ENCODE measurements at places on chromosomes 1 and 21.

GRCh38 chr1:53440633-53441032, 18.6 kb upstream of the DMRTB1 start:
- DNase-seq, result no peak

DNA sequence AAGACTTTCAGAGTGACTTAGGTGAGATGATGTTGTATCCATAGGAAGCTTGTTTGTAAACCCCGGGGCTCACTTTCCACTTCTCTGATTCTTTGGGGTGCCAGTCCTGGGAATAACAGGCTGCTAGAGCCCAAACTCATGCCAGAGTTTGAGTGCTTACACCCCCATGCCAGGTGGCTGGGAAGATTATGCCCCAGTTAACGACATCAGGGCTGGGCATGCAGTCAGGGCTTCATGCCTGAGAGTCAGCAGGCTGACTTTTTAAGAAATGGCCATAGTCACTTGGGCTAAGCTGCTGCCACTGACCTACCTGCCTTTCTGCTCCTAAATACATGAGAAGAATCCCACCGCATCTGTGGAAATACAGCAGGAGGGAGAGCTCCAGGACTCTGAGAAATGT, 425.6 kb upstream of the VAMP3 start:
- DNase-seq, result no peak

GRCh38 chr1:203137324-203137723, 9.8 kb downstream of the ADORA1 start:
- DNase-seq, result no peak

DNA sequence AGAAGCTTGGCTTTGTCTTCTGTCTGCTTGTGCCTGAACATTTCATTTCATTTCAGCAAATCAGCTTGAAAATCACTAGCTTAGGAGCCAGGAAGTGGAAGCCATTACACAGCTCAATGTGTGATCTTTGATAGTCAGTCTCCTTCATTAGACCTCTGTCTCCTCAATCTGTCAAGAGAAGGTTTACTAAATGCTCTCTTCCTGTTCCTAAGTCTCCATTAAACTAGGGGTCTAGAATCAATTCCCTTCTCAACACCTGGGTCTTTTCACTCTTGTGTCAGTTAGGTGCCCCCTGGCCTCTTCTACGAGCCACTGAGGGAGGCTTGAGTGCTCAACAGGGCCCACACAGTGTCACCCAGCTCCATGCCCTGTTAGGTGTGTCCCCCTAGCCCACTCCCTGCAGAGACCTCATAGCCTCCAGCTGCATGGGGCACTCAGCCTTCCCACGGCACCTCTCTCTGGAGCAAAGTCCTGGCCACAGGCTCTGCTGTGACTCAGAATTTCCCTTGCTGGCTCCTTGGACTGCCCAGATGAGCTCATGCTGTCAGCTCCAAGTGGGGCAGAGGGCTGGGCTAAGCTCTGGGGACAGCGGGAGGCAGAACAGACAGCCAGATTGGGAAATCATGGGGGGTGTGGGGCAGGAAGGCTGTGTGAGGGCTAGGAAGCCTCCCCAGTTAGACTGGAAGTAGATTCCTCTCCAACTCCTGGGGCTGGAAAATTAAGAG, 115.7 kb upstream of the IPO9 start:
- no peak for DNase-seq

- no peak for DNase-seq
Measured at GRCh38 chr21:46366966-46367365, 43.0 kb downstream of the PCNT start.

- no peak for DNase-seq
Measured at GRCh38 chr1:24987875-24988557, 57.9 kb upstream of the RUNX3 start.

DNA sequence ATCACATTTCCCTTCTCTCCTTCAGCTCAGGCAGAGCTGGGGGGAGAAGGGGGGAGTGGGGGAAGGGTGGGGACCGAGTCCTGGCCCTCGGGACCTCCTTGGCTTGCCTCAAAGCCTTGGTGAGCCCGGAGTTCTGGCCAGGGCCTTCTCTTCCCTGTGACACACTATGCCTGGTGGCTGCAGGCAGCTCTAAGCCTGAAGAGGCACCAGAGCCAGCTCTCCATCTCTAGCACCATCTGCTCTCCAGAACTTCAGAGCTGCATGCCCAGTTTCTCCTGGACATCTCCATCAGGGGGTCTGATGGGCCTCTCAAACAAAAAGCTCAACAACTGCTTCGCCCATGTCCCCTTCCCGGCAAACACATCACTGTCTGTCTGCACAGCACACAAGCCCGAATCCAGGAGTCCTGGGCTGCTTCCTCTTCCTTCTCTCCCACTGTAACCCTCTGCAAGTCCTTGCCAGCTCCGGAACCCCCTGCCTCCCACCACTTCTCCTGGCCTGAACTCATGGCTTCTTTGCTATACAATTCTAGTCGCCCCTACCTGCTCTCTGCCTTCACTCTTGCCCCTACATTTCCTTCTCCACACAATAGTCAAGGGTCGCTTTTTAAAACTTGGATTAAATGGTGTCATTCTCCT, 26.5 kb downstream of the KIAA1614 start:
- DNase-seq, result no peak

DNA sequence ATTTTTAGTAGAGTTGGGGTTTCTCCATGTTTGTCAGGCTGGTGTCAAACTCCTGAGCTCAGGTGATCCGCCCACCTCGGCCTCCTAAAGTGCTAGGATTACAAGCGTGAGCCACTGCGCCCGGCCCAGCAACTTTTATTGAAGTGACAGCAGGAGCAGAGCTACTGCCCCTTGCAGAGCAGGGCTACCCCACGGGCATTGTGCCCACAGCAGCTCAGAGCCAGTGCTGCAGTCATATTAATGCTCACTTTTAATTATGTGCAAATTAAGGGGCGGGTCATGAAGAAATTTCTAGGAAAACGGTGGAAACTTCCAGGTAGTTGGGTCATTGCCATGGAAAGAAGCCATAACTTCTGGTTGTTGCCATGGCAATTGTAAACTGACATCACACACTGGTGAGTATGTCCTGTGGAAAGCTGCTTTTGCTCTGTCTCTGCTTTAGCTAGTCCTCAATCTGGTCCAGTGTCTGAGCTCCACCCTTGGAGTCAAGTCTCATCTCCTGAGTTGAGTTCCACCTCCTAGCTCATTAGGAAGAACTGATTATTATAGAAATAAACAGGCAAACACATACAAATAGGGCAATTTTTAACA, 127.3 kb upstream of the ADGRL4 start:
- no peak for DNase-seq

DNA sequence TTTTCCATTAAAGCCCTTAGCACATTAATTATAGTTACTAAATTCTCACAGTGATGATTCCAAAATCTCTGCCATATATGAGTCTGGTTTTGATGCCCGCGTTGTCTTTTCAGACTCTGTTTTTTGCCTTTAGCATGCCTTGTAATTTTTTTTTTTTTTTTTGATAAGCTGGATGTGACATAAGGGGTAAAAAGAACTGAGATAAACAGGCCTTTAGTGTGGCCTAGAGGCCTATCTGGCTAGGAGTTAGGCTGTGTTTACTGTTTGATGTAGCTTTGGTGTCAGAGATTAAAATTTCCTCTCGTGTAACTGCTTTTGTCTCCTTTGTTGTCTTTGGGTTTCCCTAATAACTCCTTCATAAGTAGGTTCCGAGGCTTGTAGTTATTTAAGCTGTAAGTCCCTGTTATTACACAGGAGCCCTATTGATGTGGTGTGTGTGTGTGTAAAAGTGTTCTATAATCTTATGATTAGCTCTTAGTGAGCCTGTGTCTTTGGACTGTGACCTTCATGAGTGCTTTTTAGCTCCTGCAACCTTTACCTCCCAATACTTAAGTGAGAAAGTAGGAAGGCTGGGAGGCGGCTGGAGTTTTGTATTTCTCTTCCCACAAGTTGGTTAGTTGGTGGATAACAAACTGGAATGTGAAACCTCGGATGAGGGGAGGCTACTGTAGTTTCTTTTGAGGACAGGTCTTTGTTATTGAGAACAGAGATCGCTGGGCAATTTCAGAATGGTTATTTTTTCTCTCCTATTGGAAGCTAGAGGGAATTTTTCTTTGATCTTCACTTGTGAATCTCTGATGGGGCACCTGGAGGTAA, 19.3 kb downstream of the HS2ST1 start:
- no peak for DNase-seq

DNA sequence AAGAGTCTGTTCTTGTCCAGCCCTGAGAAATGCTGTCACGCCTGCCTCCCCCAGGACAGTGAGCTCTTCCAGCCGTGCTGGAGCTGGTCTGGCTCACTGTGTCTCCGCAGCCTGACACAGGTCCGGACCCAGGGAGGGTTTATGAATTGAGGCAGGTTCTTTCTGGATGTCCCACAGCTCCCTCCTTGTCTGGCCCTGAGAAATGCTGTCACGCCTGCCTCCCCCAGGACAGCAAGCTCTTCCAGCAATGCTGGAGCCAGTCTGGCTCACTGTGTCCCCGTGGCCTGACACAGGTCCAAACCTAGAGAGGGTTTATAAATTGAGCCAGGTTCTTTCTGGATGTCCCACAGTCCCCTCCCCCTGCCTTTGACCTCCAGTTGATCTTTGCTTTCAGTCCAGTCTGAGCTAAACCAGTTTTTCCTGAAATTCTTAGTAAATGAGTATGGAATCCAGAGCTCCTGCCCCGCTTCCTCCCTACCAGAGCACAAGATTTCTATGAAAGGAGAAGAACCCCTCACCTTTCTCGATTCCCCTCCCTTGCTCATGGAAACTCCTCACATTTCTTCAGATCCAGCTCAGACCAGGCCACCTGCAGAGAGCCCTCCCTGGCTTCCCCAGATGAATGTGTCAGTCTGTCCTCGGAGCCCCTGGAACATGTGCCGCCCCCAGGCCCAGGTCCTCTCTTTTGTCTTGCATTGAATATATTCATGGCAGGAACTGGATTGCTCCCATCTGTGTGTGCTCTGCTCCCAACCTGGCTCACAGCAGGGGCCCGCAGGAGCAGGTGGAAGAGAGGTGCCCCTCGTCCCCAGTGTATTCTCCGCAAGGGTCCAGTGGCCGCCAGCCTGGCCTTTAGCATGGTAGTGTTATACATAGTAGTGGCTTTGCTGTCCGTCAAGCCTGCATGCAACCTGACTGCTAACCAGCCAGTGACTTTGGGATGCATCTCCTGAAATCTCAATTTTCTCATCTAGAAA, 116.3 kb downstream of the EPHB2 start:
- no peak for DNase-seq

- DNase-seq, result no peak
Measured at GRCh38 chr1:39666772-39667171, 5.1 kb downstream of the NT5C1A start.

- DNase-seq, result no peak
Measured at GRCh38 chr1:88890791-88891317, 513 bp downstream of the GTF2B start.

- no peak for DNase-seq
Measured at GRCh38 chr1:71071720-71072119, 9.1 kb downstream of the ZRANB2 start.

- DNase-seq, result no peak
Measured at GRCh38 chr1:246930830-246931548, 759 bp downstream of the AHCTF1 start.

- no peak for DNase-seq
Measured at GRCh38 chr1:171263901-171264300, 15.6 kb downstream of the FMO1 start.

GRCh38 chr1:210376836-210377372, 48.2 kb downstream of the HHAT start:
- no peak for DNase-seq

DNA sequence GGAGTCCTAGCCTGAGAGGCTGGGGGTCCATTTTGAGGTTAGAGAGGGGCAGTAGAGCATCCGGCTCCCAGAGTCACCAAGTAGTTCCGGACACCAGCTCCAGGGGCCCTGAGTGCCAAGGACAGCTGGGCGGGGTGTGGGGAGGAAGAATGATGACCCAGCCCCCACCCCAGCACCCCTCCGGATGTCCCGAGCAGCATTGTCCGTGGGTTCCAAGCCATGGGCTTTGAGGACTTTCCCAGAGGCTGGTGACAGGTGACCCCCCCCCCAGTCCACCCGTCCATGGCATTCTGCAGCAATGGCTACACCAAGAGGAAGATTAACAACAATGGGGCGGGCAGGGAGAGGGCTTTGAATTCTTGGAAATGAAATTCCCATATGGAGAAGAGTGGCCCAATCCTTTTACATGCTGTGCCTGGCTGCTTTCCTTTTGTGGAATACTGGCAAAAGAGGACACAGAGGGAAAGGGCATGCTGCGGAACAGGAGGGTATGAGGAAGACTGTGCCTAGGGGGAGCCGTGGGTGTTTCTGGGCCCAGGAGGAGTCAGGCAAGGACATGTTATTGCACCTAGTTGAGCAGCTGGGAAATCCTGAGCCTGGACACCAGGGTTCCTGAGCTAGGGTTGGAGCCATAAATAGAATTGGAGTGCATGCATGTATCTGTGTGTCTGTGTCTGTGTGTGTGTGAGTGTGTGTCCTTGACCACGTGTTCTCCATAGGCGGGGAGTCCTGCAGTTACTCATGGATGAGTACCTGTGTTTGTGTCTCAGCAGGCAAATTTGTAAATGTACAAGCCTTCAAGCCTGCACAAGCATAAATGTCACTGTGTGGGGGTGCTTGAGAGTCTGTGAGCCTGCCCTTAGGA, 956 bp downstream of the ATP1A2 start:
- no peak for DNase-seq

DNA sequence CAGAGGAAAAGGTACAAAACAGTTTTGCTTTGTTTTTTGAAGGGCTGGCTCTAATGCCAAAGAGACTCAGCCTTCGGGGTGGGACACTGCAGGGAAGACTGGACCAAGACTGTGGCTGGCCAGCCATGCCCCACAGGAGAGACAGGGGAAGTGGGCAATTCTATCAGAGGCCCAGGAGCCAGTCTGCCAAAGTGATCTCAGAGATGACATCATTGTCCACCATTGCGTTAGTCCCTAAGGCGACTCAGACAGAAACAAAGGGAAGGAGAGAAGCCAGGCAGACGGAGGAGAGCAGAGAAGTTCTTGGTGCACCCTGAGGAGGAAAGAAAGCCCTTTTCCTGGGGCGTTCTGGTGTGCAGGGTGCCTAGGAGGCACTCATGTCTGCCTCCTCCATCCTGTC, 26.4 kb downstream of the OPTC start:
- no peak for DNase-seq

GRCh38 chr1:184225283-184226099, 161.3 kb upstream of the C1orf21 start:
- no peak for DNase-seq

DNA sequence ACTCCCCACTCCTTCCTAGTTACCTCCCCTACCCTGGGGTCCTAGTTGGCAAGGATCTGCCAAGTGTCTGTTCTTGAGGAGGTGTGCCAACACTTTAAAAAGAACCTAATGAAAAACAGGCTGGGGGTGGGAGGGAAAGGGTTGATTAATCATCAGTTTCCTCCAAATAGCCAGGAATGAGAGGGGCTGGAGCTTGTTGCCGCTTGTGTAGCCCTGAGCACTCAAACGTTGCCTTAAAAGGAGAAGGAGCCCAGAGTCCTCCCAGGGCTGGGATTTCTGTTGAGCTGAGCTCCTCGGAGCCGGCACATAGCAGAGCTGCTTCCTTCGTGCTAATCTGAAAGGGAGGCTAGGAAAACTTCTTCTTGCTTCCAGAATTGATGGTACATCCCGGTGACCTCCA, 15.9 kb downstream of the SHISA4 start:
- DNase-seq, result no peak

GRCh38 chr1:64469116-64469976, 583 bp upstream of the CACHD1 start:
- DNase-seq, result no peak

GRCh38 chr1:224622831-224623230, 6.7 kb downstream of the CNIH3 start:
- no peak for DNase-seq
